MV-4-11 (cell line): ENCODE measurements at places on chromosomes 16 and 17.

GRCh38 chr17:6927290-6928126 is 68.3 kb upstream of the ALOX12 start:
- peak; percentile 73 for DNase-seq

DNA sequence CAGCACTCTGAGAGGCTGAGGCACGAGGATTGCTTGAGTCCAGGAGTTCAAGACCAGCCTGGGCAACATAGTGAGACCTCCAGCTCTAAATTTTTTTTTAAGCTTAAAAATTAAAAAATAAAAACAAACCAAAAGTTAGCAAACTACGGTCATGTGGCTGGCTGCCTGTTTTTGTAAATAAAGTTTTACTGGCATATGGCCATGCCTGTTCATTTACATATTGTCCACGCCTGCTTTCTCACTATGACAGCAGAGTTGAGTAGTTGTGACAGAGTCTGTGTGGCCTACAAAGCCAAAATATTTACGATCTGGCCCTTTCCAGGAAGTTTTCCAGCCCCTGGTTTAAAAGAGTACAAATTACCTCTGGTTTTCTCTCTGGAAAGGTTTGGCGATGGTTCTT is 3.3 kb downstream of the SLX4 start:
- no peak for DNase-seq

DNA sequence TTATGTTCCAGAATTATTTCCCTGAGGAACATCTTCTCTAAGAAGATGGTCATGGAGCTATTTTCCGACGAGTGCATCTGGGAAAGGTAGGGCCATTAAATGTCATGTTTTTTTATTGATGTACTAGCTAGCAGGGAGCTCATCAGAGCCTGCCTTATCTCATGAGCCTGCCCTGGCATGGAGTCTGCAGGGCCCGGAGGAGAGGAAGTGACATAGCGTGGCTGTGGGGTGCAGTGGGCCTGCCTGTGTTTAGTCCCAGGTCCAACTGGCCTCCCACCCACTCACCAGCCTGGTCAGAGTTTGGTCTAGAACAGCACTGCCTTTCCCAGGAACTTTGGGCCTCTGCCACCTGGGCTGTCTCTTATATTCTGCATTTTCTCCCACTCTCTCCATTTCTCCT is 389.8 kb downstream of the SNX29 start:
- no peak for DNase-seq

DNA sequence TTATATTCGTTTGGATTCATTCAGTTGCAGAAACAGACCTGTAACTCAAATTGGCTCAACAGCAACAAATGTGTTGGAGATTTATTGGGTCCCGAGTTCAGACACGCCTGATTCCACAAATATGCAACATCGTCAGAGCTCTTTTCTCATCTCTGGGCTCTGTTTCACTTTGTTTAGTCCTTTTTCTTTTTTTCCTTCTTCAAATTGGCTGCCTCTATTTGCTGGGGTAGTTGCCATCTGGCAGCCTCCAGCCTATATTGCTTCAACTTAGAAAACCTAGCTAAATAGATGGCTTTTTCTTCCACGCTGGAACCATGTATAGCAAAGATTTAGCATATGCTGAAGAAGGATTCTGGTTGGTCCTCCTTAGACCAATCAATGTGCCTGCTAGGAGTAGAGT is 398.5 kb downstream of the RBFOX1 start:
- no peak for DNase-seq

GRCh38 chr17:17347234-17347955 is 44.2 kb downstream of the NT5M start:
- no peak for DNase-seq

- no peak for DNase-seq
Observed at GRCh38 chr17:72942579-72942978, 149.9 kb downstream of the SLC39A11 start.

- no peak for DNase-seq
Observed at GRCh38 chr17:76845541-76846017, 22.6 kb upstream of the MGAT5B start.

- peak; percentile 93 for DNase-seq
Observed at GRCh38 chr17:6660805-6661463, 9.4 kb downstream of the C17orf100 start.

GRCh38 chr17:49955157-49955556 is 13.8 kb upstream of the DLX4 start:
- no peak for DNase-seq

DNA sequence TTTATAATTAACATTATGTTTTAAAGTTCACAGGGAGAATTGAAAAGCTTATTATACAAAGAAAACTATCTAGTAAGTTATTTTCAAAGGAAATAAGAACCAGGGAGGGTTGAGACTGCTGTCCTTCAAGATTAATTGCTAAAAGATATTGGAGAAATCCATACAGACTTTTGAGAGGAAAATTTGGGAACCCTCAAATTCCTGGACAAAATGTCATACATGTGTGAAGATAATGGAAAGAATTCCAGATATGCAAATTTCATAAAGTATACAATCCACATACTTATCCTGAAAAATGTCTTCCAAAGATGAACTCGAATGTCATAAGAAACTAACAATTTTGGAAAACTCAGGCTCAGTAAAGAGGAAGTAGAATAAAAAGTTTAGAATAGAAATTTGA is 213.8 kb downstream of the HS3ST3A1 start:
- DNase-seq: no peak

- no peak for DNase-seq
Observed at GRCh38 chr16:3718019-3718391, 681 bp upstream of the TRAP1 start.

DNA sequence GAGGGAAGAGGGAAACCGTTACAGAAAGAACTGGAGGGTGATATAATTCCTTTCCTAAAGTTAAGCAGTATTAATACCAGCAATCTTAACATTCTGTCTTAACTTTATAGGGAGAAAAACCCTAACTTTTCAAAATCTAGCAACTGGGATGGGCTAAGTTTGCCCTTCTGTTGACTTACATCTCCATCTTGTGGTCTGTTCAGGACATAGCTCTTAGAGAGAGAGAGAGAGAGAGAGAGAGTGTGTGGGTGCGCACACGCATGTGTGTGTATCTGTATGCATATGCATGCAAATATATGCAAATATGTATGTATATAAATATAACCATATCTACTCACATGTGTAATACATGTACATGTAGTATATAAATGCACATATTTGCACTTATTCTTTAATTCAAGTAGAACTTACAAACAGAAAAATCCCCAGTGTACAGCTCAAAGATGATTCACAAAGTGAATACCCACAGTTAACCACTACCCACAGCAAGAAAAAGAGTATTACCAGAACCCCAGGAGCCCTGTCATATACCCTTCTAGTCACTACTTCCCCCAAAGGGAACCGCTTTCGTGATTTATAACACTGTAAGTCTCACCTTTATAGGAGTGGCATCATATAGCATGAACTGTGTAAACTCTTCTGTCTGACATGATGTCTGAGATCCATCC is 46.5 kb downstream of the STX8 start:
- peak; percentile 24 for DNase-seq

GRCh38 chr17:64057701-64058263 is 37.3 kb upstream of the ICAM2 start:
- no peak for DNase-seq

DNA sequence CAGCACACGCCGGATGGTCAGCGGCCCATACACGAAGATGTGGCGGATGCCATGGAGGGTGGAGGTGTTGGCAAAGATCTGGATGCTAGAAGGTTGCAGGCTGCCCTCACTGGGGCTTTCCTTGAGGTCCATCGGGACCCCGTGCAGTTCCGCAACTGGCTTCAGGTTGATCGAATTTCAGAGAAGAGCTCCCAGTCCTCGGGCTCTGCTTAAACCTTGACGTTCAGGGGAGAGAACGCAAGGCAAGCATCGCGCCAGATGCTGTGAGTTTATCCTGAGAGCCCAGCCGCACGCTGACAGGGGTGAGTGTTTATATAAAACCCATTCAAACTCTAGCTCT is 98.7 kb upstream of the CCL2 start:
- no peak for DNase-seq

- no peak for DNase-seq
Observed at GRCh38 chr16:89910717-89911354, 7.8 kb upstream of the MC1R start.
